Progenitor cell of endocrine pancreas (in vitro differentiated cells): ENCODE measurements at places on chromosomes 5 and 9.

GRCh38 chr9:102445906-102446305 is 549.2 kb upstream of the CYLC2 start:
- no peak for DNase-seq

DNA sequence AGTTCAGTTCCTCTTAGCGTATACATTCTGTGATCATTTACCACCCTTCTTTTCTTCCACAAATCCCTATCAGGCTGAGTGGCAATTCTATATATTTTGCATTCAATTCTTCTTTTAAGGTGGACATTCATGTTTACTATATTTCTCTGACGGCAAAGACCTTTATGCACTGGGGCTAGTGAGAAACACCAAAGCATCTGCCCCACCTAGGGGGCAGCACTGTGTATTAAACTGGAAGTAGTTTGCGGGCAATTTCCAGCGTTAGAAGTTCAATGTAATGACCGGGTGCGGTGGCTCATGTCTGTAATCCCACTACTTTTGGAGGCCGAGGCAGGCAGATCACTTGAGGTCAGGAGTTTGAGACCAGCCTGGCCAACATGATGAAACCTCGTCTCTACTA is 27.9 kb upstream of the FBXL7 start:
- DNase-seq: no peak

GRCh38 chr9:81320909-81321482 is 368.4 kb downstream of the TLE1 start:
- DNase-seq: no peak

DNA sequence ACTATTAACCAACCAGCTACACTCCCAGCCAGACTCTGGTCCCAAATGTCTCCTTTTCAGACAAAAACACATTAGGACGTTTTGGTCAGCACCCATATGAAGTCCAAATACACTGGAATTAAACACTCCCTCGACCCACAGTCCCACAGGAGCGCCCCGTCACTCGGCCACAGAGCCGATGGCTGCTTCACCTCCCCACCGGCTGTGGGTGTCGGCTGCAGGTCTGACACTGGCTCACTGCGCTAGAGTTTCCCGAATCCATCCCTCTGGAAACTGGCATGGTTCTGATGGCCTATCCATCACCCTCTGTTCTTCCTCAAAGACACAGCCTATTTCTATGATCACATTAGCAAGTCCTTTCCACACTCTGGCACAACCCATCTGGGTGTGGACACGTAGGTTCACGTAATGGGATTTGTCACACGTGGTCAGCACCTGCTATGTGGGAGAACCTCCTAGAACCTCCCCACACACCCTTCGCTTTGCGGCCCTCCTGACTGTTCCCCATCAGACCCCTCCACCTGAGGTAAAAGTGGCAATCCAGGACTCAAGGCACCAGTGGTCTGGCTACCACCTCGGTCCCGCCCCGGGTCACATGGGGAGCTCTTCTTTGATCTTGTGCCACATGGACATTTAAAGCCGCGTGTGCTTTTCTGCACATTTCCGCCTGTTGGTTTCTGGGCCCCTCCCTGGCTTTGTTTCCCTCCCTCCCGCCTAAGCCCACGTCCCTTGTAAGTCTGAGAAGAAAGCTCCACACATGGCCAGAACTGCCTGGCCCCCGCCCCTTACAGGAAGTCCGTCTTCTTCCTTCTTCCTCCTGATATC is 131.1 kb upstream of the PHYKPL start:
- DNase-seq: no peak

DNA sequence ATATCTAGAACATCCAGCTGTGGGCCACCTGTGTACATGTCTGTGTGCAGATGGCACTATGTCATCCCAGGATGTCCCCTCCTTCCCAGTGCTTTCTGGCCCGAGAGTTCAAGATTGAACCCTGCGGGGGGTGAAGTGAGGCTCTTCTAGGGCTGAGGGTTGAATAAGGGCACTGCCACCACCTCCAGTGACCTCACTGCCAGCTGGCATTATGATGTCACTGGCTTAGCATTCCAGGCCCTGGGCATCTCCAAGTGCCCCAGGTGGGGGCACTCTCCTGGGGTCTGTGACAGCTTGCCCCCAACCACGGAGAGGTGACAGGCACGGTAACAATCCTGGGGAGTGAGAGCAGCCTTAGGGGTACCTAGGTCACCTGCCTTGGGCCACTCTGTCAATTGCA is 27.1 kb downstream of the CXXC5 start:
- DNase-seq: no peak
